ENCODE measurements at places on chromosomes 7 and 10.

- DNase-seq = no peak
Measured at GRCh38 chr10:78915190-78915518, 153.6 kb upstream of the ZMIZ1 start.

DNA sequence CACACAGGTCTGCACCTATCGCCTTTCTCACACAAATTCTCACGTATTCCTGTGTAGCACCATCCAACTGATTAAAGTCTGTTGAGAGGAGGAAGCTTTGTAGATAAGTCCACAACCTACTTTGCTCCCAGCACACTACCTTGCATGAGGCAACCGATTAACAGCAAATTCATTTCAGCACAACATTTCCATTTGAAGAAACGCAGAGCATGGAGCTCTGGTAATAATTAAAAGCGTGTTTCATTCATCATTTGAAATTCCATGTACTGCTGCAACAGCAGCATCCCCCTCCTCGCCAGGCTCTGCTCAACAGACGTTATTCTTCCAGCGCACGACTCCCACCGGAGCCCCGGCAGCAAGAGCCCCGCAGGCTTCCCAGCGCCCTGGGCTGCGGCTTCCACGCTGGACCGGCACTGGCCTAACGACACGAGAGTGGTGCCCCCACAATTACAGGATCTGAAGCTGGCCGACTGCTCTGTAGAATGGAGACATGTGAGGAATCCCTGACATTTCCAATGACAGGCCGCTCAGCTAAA is 118.8 kb downstream of the DIP2C start:
- no peak for DNase-seq

GRCh38 chr10:89593043-89593442 is 52.0 kb downstream of the PANK1 start:
- no peak for DNase-seq

- DNase-seq = no peak
Measured at GRCh38 chr10:131569851-131570715, 258.6 kb upstream of the TCERG1L start.

DNA sequence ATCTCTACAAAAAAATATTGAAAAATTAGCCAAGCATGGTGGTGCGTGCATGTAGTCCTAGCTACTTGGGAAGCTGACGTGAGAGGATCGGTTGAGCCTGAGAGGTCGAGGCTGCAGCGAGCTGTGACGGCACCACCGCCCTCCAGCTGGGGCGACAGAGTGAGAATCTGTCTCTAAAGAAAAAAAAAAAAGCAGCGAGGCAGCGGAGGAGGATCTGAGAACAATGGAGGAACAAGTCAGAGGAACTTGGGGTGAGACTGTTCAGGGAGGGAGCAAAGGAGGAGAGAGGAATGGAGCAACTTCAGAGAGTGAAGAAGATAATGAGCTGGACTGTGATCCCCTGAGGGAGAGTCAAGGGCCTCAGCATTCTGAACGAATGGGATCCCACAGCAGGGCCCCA is 85.4 kb downstream of the MKX start:
- DNase-seq = no peak

DNA sequence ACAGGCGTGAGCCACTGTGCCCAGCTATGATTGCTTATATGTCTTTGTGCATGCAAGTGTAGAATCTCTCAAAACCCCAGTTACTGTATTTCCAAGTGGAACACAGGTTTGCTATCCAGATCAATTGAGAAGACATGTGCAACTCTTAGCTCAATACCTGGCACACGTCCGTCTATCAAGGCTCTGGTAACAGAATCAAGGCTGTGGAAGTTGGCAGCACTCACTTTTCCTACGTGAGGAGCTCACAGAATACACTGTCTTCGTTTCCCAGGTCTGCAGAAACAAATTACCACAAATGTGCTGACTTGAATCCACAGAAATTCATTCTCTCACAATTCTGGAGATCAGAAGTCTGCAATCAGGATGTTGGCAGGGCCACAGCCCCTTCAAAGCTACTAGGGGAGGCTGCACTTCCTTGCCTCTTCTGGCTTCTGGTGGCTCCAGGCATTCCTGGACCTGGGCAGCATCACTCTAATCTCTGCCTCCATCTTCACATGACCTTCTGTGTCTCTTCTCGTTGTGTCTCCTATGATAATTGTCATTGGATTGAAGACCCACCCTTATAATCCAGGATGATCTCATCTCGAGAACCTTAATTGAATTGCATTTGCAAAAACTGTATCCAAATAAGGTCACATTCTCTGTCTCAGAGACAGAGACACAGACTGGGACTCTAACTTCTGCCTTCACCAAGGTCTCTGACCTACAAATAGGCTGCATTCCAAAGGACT is 84.8 kb upstream of the C7orf33 start:
- DNase-seq = no peak

DNA sequence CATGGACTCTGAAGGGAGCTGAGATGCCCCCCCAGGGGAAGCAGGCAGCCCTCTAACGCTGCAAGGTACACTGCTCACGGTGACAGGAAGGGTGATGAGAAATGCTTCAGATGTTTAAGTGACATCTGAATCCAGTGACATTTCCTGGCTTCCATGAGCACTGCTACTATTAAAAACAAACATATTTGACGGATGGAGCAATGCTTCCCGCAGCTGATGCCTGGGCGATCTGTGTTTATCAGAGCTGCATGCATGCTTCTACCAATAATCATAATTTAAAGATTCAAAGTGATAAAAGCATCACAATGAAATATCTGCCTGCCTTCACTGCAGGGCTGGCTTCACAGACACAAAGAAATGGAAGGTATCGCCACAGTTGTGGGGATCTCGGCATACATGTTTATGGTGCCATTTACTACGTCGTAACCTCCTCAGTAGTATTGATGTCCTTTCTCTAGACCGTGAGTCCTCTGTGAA is 66.1 kb upstream of the AOAH start:
- no peak for DNase-seq

DNA sequence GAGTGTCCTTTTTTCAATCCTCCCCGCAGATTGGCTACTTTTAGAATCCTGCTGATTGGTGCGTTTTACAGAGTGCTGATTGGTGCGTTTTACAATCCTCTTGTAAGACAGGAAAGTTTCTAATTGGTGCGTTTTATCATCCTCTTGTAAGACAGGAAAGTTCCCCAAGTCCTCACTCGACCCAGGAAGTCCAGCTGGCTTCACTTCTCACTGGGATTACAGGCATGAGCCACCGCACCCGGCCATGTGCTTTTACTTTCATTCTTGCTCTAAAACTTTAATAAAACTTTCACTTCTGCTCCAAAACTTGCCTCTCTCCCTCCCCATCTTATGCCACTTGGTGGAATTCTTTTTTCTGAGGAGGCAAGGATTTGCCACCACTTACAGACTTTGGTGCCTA is 17.0 kb upstream of the WAPL start:
- no peak for DNase-seq

- DNase-seq = no peak
Measured at GRCh38 chr7:100087055-100087750, 1.6 kb upstream of the COPS6 start.

GRCh38 chr10:66980246-66980815 is 54.5 kb downstream of the LRRTM3 start:
- DNase-seq = no peak

DNA sequence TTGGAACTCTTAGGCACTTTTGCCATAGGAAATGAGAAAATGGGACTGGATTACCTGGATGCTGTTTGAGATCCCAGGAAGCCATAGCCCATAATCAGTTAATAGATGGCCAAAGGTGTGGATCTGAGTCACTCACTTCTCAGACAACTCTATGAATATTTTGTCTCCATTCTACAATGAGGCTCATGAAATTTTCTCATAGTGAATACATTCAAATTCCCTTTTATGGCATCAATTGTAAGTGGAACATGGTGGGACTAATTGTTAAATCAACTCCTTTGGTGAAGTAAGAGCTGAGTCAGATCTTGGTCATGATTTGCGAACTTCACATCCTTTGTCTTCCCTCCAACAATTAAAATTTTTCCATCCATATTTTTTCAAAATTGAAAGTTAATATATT is 222.1 kb downstream of the ARL4A start:
- no peak for DNase-seq

GRCh38 chr10:58014436-58014835 is 253.3 kb downstream of the IPMK start:
- no peak for DNase-seq

DNA sequence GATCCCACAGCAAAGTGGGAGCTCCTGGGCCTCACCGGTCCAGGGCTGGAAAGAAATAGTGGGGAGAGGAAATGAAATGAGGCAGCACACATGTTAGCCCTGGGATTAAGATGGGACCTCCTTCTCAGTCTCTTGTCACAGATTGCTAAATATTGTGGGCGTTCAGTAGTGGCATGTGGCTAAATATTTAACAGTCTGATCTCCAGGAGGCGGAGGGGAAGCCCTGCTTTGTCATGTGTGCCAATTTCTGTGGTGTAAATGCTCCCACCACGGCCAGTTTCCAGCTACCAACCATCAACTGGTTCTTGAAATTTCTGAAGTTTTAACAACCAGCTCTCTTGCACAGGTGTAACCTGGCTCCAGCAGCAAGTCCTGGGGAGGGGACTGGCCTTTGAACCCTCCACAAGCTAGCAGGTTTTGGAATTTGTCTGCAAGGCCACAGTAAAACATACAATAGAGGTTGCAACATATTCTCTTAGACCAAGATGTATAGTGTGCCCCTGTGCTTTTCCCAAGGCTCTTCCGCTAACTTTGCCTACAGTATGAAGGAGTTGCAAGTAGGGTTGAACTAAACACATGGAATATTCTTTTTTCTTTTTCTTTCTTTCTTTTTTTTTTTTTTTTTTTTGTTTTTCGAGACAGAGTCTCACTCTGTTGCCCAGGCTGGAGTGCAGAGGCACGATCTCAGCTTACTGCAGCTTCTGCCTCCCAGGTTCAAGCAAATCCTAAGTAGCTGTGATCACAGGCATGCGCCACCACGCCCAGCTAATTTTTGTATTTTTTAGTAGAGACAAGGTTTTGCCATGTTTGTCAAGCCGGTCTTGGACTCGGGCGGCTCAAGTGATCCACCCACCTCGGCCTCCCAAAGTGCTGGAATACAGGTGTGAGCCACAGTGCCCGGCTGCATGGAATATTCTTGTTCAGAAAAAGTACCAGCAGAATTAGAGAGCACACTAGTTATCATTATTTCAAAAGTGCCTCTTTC is 103.1 kb upstream of the PCBD1 start:
- DNase-seq = no peak

GRCh38 chr7:4797858-4798705 is 22.7 kb downstream of the AP5Z1 start:
- DNase-seq = peak; percentile 50

DNA sequence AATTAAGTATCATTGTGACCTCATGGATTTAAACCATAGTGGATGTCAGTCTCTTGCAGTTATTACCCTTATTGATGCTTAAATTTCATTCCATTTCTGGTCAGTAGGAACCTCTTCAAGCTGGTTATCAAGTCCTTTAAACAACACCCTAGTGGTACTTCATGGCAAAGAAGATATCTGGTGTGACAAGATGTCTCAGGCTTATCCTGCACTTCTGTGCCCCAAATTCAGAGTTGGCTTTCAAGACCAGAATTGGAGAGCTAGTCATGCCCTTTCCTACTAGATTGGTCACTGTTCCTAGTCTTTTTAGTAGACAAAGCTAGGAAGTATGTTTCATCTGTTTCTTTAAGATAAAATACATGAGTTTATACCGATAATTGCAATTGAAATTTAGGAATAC is 54.9 kb downstream of the KMT2E start:
- DNase-seq = no peak

DNA sequence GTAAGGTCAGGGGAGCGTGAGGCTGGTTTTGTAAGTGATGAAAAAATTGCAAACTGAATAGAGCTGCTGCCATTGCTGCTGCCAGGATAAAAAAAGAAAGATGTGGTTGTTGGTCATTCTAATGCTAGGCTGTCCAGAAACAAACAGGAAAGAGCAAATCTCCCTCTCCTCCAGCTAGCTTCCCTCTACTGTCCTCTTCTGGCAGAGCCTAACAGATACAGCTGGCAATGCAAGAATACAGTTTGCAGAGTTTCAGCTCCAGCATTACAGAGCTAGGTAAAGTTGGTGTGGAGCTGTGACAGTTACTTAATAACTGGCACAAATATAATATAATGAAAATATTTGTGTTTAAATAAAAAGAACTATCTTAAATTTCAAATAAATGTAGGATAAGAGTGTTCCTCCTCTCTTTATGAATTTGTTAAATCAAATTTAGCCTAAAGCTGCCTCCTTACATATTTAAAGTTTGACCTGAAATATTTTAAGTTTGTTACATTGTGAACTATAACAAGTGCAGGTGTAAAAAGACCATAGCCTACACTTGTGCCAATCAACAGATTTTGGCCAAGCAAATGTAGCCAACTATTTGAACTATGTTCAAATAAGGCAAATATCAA is 407.7 kb downstream of the SH2D4B start:
- no peak for DNase-seq

DNA sequence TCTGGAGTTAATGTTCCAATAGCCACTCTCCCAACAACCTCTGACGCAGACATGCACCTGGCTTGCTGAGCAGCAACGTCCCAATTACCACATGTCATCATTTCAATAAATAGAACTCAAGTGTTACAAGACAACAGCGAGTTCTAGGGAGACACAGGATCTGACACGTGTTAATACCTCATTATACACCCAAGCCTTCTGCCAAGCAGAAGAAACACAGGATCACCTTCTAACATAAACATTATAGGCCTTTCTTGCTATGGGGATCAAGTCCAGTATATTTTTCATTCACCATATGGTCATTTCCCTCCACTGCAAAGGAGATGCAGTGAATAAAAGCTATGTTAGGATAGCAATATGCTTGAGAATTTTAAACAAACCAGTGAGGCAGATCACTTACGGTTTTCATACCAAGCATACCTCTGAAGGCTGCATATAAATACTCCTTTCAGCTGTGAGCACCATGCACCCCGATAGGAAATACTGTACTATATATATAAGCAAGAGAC is 74.2 kb downstream of the JAZF1 start:
- DNase-seq = no peak

- DNase-seq = no peak
Measured at GRCh38 chr10:49282879-49283341, 16.1 kb upstream of the C10orf71 start.

- no peak for DNase-seq
Measured at GRCh38 chr10:107623292-107623691, 458.8 kb upstream of the SORCS1 start.

DNA sequence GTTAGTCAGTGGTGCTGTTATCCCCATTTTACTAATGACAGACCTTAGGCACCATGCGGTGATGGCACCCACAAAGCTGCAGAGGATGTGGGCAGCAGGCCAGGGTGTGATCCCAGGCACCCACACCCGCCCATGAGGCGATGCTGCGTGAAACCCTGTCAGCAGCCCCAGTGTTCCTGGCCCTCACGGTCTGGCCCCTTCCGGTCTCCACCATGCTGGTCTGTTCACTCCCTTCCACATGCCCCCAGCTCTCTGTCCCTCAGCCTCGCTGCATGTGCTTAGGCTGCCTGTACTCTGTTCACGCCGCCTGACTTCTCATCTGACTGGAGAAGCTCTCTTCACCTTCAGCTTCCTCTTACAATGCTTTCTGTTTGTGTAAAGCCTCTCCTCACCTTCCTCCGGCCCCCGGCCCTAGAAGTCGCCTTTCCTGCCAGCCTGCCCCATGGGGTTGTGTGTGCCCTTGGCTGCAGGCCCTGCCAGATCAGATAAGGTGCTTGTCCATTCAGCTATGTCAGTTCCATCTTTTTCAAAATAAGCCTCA is 17.6 kb upstream of the ORAI2 start:
- DNase-seq = peak; percentile 23

GRCh38 chr7:113202284-113202683 is 83.9 kb upstream of the SMIM30 start:
- DNase-seq = no peak

GRCh38 chr7:146768957-146769356 is 652.4 kb downstream of the CNTNAP2 start:
- DNase-seq = no peak

Measured in activated CD4-positive, alpha-beta T cell treated with anti-CD3 and anti-CD28 coated beads, Interleukin-2, amount 50 U/mL, for 4 hours (primary cell).